NCI-H1417 (cell line): ENCODE measurements at places on chromosomes 6 and 20.

- DNase-seq, result no peak
Measured at GRCh38 chr20:38336726-38337125, 9.6 kb upstream of the LBP start.

DNA sequence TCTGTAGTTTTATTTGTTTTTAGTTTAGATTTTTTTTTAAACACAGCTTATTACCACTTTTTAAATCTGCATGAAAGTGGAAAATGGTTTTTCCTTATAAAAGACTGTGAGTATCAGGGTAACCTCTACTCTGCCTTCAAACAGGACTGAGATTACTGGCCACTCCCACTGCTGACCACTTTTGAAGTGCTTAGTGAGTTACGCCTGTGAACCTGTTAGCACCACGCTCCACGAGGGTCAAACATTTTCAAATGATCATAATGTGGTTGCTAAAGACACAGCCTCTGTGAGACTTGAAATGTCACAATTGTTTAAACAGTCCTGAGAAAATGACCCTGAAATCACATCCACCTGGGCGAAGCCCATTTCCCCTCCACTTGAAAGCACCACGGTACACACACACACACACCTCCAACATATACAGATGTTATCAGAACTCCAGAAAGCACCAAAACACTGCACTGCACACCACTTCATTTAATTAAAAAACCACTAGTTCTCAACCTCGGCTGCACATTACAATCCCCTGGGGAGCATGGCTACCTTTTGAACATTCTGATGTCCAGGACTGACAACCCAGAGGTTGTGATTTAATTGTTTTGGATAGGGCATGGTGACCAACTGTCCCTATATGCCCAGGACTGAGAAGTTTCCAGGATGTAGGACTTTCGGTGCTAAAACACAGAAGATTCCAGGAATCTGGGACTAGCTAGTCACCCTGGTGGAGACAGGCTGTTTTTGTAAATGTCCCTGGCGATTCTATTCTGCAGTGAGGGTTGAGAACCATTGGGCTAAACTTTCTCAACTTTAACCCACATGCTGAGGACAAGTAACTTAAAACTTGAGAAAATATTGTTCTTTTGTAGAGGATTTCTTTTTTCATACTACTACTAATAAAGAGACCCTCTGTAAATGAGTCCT is 176.4 kb upstream of the MYLIP start:
- DNase-seq, result peak; percentile 17

DNA sequence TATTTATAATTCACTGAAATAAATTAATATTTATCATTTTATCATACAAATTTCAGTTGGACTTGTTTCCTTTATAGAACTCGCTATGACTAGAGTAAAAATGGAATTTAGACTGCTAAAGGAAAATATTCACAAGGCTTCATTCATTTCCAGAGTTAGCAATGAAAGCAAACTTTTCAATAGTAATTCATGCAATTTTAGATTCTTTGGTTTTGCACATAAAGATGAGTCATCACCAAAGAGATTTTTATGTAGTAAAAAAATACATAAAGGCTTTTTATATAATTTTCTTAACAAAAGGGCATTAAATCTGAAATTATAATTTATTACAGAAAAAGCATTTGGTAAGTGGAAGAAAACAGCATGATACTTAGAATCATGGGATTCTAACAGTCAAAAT is 37.2 kb upstream of the STXBP5 start:
- no peak for DNase-seq

GRCh38 chr6:137134483-137134882 is 39.0 kb downstream of the IL22RA2 start:
- DNase-seq, result no peak

DNA sequence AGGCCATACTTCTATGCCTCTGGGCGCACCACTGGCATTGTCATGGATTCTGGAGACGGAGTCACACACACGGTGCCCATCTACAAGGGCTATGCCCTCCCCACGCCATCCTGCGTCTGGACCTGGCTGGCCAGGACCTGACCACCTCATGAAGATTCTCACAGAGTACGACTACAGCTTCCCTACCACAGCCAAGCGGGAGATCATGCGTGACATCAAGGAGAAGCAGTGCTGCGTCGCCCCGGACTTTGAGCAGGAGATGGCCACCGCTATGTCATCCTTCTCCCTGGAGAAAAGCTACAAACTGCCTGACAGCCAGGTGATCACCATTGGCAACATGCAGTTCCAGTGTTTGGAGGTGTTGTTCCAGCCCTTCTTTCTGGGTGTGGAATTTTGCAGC is 23.8 kb downstream of the TMEM74B start:
- DNase-seq, result no peak

GRCh38 chr20:57965441-57965840 is 255.6 kb upstream of the PMEPA1 start:
- no peak for DNase-seq

GRCh38 chr6:155399745-155400653 is 55.6 kb downstream of the NOX3 start:
- no peak for DNase-seq

- DNase-seq, result no peak
Measured at GRCh38 chr6:138372711-138373463, 4.8 kb upstream of the SMIM28 start.

DNA sequence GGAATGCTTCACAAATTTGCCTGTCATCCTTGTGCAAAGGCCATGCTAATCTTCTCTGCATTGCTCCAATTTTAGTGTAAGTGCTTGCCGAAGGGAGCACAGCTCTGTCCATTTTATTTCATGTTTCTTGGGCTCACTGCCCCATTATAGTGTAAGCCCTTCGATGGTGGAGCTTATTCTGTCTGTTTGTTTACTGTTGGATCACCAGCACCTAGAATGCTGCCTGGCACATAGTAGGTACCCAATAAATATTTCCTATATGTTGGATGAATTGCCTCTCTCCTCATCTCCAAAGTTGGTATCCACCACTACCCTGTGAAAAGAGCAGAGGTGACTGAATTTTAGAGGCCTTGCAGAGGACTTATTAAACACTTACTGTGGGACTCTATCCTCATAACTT is 18.8 kb upstream of the HMGN4 start:
- DNase-seq, result no peak

DNA sequence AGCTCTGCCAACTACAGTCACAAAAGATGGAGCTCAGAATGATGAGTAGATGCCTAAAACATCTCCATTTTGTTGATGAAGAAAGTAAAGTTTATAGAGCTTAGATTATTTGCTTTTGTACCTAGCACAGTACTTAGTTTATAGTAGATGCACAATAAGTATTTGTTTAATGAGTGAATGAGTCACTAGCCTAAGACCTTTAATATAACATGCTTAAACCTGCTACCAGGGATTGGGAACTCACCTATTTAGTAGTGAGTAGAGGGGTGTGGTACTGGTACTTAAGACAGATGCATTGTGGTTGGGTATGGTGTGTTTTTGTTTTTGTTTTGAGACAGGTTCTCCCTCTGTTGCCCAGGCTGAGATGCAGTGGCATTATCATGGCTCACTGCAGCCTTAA is 35.8 kb downstream of the TRIM38 start:
- DNase-seq, result no peak

DNA sequence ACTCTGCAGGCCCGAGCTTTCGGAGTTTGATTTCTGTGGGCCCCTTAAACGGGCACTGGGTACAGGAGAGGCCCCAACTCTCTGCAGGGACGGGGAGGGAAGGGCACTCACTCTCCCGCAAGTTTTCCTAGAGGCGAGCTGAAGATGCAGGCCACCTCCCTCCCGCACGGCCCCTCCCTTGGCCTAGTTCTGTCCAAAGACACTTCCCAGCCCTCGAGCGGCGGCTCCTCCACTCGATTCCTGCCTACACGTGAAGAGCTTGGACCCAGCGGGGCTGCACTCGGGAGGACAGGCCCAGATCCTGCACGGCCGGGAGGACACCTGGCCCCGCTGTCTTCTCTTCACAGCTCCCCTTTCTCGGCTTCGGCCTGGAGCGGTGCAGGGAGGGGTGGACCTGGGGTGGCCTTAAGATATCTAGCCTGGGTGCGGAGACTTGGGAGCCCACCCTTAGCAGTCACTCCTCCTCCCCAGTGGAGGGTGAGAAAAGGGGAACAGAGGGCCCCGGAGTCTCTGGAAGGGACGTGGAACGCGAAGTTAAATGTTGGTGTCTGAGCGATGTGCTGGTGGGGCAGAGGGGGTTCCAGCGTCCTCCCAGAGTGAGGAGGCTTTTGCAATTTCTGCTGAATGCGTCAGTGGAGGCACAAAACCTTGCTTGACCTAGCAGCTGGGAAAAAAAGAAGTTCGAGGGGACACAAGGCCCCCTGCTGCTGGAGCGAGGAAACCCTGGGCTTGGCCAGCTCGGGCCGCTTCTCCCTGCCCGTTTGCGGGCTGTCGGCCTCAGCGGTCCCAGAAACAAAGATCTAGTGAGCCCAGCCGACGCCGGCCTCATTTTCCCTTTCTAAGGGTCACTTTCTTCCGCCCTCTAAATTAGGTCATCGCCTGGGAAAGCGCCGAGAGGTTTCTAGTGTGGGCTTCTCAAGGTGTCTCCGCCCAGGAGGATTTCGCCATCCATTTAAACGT is 4.9 kb downstream of the OLIG3 start:
- no peak for DNase-seq

DNA sequence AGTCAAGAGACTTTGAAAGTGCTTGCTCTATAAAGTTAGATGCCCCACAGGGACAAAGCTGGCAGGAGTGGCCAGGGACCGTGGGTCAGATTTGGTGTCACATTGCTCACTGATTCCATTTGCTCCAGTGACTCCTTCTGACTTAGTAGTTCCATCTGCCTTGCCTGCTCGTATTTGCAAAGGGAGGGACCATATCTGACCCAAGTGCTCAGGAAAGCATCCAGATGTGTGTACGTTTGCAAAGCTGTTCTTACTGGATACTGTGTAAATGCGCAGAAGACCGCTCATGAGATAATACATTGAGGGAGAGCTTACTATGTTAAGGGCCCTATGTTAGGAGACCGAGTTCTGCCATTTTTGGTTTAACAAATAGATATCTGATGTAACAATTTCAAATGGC is 21.2 kb upstream of the CCN6 start:
- DNase-seq, result no peak

DNA sequence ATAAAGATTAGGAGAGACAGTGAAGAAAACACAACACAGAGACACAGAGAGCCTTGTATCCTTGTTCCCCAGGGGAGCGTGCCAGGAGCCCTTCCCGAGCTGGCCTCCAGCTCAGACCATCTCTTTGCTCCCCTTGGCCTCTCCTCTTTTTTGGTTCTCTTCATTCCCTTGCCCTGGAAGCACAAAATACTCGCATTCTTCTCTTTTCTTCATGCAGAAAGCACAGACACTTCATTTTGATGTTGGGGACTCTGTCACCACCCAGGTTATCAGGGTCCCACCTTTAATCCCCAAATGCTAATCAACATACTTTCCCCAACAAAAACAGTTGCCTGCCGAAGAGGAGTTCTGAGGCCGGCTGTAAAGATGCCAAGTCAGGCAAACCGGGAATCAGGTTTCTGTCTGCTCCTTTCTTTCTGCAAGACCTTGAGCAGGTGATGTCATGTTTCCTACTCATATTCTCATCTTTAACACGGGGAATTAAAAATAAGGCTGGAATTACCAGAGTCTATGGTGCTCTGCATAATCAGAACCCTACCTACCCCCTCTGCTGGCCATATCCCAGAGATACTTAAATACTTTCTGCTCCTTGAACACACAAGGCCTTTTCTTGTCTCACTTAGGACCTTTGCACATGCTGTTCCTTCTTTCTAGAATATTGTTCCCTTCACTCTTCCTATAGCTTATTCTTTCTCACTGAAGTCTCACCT is 21.7 kb downstream of the TGM6 start:
- DNase-seq, result peak; percentile 37

GRCh38 chr6:163670336-163670735 is 255.8 kb downstream of the QKI start:
- DNase-seq, result no peak

DNA sequence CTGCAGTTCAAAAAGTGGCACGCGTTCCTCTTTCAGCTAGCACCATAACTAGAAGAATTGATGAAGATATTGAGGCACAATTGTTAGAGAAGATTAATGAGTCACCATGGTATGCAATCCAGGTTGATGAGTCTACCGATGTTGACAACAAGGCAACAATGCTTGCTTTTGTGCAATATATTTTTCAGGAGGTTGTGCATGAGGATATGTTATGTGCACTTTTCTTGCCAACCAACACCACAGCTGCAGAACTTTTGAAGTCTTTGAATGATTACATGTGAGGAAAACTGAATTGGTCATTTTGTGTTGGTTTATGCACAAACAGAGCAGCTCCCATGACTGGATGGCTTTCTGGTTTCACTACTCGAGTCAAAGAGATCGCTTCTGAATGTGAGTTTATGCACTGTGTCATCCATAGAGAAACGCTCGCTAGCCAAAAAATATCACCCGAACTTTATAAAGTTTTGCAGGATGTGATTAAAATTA is 129.3 kb upstream of the SLC24A3 start:
- DNase-seq, result no peak

DNA sequence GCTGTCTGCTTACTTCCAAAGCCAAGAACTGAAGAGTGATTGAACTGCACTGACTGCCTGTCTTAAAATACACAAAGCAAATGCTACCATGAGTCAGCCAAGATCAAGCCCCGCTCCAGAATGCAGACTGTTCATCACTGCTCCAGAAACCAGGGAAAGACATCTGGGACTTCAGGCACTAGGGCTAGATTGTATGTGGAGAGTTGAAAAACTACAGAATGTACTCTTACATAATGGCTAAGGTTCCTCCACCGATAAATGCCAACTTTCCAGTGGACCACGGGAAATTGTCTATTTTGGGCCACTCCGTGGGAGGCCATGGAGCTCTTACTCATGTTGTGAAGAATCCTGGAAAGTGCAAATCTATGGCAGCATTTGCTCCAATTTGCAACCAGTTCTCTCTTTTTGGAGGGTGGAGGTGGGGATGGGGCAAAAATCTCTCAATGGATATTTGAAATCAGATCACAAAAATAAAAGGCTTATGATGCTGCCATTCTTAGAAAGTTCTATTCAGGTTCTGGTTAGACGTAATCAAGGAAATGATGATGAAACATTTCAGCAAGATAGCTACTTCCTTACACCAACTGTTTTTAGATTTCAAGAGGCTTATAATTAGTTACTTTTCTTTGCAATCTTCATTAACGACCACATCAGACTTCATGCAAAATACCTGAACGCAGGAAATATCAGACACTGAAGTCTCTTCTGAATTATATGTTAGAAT is 11.8 kb upstream of the CAP2 start:
- DNase-seq, result no peak
